ENCODE measurements at places on chromosomes 5 and 9. TPM values are rescaled to one million over a fixed set of nuclear protein-coding genes. Genes with fewer than 3 reads are reported as not detected.

The BAG1 gene
- 92.6 TPM for total RNA-seq

The SFXN1 gene
- 84.3 TPM for total RNA-seq

DNA sequence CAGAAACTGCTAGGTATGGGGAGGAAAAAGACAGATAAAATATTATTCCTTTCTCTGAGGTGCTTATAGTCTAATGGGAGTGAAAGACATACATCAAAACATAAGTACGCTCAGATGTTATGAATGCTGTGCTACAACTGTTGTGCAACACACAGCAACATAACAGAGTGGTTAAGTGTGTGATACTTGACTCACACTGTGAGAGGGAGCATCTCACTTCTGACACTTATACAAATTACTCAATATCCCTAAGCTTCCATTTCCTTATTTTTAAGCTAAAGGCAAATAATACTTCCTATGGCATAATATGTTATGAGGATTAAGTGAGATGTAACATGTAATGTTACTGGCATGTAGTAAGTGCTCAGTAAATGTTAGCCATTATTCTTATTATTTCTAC lies 110.6 kb upstream of the FER start:
- H3K27me3 ChIP-seq, result peaks cover 5% of the 10 kb centered on the region
- peaks cover 8% of the 10 kb centered on the region for H3K4me1 ChIP-seq
- no peak for DNase-seq
- no peaks in the 10 kb centered on the region for H3K36me3 ChIP-seq
- no peak overlapping the region for H3K27ac ChIP-seq

GRCh38 chr5:39517800-39518199 lies 93.0 kb upstream of the DAB2 start:
- no peak overlapping the region for H3K27ac ChIP-seq
- peaks cover 19% of the 10 kb centered on the region for H3K4me1 ChIP-seq
- no peaks in the 10 kb centered on the region for H3K36me3 ChIP-seq

GRCh38 chr5:109903061-109903460 lies 213.3 kb downstream of the MAN2A1 start:
- H3K4me1 ChIP-seq, result peaks cover 16% of the 10 kb centered on the region
- H3K36me3 ChIP-seq, result no peaks in the 10 kb centered on the region
- DNase-seq, result no peak

GRCh38 chr9:21324047-21324446 lies 11.2 kb downstream of the KLHL9 start:
- no peak overlapping the region for H3K27ac ChIP-seq

DNA sequence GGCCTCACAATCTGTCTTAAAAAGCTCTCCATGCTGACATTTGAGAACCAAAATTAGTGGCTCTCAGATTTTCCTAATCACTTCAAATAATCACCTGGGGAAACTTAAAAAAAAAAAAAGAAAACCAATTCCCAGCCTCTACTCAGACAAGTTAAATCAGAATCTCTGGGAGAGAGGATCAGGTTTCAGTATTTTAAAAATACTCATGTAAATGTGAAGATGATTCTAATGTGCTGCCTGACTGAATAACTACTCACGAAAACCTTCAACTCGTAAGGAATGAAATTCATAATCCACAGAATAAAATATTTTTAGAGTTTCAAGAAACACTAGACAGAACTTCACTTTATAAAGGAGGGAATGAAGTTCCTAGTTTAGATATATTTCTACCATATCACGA lies 114.4 kb downstream of the SVEP1 start:
- no peak for DNase-seq
- no peaks in the 10 kb centered on the region for H3K36me3 ChIP-seq
- H3K27me3 ChIP-seq, result no peaks in the 10 kb centered on the region
- H3K27ac ChIP-seq, result no peak overlapping the region

DNA sequence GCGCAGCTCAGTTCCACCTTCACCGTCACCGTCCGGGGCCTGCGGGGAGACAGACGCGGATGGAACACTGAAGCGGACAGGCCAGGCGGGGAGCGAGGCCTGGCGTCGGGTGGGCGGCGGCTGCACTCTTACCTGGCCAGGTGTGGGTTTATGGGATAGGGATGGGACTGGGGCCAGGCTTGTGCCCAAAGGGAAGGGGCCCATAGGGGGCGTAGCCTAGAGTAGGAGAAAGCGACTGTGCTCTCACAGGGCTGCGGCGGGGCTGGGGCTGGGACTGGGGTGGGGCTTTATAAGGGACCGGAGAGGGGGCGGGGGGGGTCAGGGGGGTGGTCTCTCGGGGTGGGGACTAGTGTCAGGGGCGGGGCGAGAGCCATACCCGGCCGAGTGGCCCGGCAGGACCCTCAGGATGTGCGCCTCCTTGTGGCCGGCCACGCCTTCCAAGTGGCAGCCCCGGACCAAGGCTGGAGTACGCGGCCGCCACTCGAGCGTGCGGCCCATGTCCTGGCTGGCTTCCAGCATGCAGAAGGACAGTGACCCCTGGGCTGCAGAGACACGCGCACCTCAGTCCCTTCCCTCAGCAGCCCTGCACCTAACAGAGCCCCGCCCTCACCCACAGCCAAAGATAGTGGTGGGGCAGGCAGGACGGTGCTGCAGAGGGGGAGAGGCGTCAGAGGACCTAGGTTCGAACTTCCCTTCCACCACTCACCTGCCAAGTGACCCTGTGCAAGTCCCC lies 22.8 kb downstream of the FPGS start:
- no peak for DNase-seq
- H3K4me1 ChIP-seq, result peaks cover 20% of the 10 kb centered on the region
- H3K27ac ChIP-seq, result no peak overlapping the region
- no peak overlapping the region for H3K4me3 ChIP-seq
- H3K36me3 ChIP-seq, result no peaks in the 10 kb centered on the region
